ENCODE measurements at places on chromosomes 7 and 10.

GRCh38 chr10:103896225-103896624 lies 21.8 kb downstream of the STN1 start:
- DNase-seq, result no peak

- no peak for DNase-seq
Measured at GRCh38 chr10:99337311-99337811, 8.2 kb downstream of the CNNM1 start.

- peak; percentile 24 for DNase-seq
Measured at GRCh38 chr7:103524042-103524907, 78.3 kb upstream of the SLC26A5 start.

DNA sequence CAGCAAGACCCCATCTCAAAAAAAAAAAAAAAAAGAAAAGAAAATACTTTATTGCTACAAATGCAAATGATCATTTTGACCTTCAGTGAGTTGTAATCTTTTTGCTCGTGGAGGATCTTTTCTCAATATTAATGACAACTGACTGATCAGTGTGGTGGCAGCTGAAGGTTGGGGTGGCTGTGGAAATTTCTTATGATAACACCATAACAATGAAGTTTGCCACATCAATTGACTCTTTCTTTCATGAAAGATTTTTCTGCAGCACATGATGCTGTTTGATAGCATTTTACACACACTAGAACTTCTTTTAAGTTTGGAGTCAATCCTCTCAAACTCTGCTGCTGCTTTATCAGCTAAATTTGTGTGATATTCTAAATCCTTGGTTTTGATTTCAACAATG lies 12.4 kb upstream of the CCDC7 start:
- DNase-seq, result no peak

- DNase-seq, result no peak
Measured at GRCh38 chr7:12737373-12737772, 49.9 kb downstream of the ARL4A start.

GRCh38 chr10:100748231-100749058 lies 3.1 kb downstream of the PAX2 start:
- no peak for DNase-seq

DNA sequence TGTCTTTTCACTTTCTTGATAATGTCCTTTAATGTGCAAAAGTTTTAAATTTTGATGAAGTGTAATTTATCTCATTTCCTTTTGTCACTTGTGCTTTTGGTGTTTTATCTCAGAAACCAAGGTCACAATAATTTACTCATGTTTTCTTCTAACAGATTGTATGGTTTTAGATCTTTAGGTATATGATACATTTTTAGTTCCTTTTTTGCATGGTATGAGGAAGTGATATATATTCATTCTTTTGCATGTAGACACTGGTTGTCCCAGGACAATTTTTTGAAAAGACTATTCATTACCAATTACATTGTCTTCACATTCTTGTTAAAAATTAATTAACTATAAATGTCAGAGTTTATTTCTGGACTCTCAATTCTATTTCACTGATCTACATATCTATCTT lies 39.8 kb upstream of the GPR22 start:
- no peak for DNase-seq

DNA sequence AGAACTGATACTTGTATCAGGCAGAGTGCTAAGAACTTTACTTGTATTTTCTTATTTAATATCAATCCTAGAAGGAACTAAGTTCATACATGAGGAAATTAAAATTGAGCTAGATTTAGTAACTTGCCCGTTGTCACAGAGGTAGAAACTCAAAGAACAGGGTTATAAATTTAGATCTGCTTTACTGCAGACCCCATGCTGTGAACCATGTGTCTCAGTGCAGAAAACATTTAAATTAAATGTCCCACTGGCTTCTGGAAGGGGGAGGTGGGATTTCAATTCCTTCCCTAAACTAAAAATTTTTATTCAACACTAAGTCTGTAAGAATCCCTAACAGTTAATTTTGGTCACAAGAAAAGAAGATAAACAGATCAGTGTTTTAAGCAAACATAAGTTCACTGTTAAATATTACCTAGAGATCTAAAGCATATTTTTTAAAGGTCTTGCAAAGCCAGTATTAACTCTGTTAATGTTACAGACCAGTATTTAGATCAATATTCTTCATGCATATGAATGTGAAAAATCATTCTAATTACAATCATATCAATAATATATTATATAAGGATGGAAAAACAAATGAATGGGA lies 23.1 kb downstream of the WASL start:
- DNase-seq, result no peak

- no peak for DNase-seq
Measured at GRCh38 chr7:157426463-157427301, 89.9 kb downstream of the DNAJB6 start.

DNA sequence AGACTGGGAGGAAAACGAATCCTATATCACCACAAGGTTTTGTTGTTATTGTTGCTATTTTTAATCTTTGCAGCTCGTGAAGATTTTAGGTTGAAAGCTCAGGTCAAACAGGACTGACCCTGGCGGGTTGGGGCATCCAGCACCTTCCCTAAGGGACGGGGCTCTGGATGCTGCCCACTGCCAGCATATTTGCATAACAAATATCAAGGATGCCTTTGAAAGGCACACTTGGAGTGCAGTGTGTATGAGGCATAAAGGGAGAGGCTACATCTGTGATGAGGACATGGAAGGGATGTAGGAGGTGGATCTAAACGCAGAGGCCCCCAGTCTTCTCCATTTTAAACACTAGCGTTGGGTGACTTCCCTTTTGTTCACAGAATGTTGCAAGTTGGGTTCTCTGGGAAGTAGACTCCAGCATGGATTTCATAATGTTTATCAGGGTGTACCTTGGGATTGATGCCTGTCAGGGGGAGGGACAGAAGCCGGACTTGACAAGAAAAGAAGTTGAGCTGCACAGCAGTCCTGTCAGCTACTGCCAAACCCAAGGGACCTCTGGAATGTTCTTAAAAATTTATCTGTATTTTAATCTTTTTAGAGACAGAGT lies 181.1 kb upstream of the IMMP2L start:
- no peak for DNase-seq

GRCh38 chr7:106039486-106040060 lies 72.5 kb downstream of the SYPL1 start:
- DNase-seq, result peak; percentile 90

GRCh38 chr7:42878303-42878702 lies 33.6 kb downstream of the C7orf25 start:
- DNase-seq, result no peak

DNA sequence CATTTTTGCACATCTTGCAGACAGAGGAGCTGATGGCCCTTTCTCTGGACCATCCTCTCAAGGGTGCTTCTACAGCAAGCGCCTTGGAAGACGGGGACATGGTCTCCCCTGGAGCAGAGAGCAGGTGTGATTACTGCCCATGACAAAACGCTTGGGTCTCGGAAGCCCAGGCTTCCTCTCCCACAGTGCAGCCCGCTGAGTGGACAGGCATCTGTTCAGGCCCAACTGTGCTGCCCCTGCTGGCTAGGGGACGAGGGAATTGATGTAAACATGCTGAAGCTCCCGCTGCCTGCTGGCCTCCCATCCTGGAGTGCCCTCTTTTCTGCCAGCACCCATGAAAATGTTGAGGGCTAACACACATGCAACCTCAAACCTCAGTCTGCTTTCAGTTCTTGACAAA lies 14.3 kb downstream of the IL15RA start:
- no peak for DNase-seq

GRCh38 chr7:131068604-131069021 lies 259.1 kb upstream of the MKLN1 start:
- peak; percentile 45 for DNase-seq

DNA sequence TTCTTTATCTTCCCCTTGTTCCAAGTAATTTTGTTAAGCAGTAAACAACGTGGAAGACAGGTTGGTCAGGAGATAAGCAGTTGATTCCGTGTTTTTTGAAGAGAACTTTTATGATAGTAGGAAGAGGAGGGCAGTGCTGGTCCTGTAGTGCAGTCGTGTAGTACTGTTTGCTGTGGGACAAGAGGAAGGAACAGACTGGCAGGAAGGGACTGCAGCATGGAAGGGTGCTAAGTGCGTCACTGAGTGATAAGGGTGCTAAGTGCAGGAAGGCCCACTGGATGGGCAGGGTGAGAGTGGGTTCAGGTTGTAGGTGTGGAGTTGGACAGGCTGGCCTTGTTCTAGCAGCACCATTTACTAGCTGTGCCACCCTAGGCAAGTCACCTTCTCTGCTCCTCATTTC lies 125.0 kb downstream of the SDK1 start:
- no peak for DNase-seq

DNA sequence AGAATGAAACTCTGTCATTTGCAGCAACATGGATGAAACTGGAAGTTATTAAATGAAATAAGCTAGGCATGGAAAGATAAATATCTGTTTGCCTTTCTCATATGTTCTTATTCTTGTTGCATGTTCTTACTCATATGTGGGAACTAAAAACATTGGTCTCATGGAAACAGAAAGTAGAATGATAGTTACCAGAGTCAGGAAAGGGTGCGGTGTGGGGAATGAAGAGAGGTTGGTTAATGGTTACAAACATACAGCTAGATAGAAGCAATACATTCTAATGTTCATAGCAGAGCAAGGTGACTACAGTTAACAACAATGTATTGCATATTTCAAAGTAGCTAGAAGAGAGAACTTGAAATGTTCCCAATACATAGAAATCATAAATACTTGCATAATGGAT lies 105.1 kb downstream of the FAM107B start:
- DNase-seq, result no peak

DNA sequence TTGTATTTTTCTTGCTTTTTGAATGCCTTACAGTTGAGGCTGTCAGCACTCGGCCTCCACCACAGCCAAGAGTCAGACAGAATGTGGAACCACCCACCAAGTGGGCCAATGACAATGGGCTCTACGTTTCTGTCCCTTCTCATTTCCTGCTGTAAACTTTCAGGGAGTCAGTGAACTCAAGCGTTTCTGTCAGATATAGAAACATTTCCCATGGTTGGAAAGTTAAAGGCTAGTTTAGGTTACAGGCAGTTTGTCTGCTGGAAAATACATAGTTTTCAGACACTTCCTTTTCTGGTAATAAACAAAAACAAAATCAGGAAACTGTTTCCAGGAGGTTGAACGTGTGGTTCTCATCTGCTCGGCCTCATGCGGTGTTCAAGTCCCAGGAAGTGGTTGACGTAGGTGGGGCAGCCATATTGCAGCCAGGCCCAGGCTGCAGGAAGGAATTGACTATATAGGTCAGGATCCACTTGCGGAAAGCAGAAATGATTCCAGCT lies 245.1 kb downstream of the CAMK1D start:
- no peak for DNase-seq

DNA sequence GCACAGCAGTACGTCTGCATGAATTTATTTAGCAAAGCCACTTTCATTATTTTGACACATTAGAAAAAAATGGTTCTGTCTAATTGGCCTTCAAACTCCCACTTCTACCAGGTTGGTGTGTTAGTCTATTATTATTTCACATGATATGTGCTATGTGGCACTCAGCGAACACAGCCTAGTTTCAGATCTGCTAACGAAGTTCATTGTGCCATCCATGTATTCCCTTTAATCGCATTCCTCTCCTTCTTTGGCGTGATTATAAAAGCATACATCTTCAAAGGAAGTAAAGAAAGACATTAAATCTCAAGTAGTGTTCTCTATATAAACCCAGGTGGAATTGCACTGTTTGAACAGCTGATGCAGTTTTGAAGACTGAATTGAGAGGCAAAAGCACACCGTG lies 96.4 kb upstream of the CACNA2D1 start:
- no peak for DNase-seq

GRCh38 chr7:18059171-18059570 lies 31.5 kb upstream of the PRPS1L1 start:
- no peak for DNase-seq

- DNase-seq, result no peak
Measured at GRCh38 chr7:127207230-127207629, 45.5 kb downstream of the GRM8 start.

DNA sequence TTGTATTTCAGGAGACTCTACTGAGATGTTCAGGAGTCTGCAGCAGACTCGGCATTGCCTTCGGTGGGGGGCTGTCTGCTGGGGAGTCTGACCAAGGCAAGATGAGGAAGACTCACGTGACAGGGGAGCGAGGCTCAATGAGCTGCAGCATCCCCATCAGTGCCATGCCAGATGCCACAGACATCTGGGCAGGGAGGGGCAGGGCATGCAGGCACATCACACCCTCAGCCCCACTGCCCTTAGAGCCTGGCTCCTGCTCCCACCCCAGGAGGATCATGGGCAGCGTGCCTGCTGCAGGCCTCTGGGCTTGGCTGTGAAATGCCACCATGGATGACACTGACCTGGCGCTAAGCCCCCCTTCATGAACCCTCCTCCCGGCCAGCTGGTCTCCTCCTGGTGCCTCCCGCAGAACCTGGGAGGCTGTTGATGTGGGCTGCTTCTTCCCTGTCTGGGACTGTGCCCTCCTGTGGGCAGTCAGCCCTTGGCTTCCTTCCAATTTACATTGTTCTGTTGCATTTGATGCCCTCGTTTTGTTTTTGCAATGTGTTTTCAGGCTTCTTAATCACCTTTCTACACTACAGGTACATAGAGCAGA lies 235.0 kb downstream of the PAXIP1 start:
- no peak for DNase-seq

DNA sequence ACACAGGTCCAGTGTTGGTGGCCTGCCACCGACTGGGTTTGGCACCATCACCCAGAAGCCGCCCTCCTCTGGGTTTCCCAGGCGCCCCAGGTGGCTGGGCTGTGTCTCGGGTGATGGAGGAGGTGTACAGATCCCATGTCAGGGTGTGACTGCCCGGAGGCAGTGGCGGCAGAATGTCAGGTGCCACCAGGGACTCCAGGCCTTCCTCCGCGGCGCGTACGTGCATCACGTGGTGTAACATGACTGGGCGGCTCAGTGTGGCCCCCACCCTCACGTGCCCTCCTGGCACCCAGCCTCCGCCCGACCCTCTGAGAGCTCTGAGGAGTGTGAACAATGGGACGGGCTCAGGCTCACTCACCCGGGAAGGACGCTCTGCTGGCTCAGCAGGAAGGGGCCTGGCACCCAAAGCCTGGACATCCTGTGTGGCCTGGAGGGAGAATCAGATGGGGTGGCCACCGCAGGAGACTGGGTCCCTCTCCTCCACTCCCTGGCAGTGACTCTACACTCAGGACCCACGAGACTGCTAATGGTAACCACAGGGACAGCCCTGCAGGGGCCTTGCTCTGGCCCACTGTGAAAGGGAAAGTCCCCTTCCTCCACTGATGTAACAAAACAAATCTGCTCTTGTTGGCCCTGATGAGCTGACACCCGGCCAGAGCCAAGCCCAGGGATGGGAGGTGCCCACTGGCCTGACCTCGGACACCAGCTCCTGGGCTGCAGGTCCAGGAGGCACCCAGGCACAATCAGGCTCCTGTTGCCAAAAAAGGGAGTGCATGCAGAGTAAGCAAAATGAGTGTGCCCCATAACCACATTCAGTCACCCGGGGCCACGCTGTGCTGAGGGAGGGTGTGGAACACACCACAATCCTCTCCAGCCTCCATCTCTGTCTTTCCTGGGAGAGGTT lies 164.8 kb downstream of the PRKAG2 start:
- DNase-seq, result no peak

Measured in fibroblast of skin of abdomen (primary cell).